ENCODE measurements at places on chromosomes 3 and 15.

- no peak for DNase-seq
Measured at GRCh38 chr3:143060906-143061305, 58.7 kb upstream of the CHST2 start.

DNA sequence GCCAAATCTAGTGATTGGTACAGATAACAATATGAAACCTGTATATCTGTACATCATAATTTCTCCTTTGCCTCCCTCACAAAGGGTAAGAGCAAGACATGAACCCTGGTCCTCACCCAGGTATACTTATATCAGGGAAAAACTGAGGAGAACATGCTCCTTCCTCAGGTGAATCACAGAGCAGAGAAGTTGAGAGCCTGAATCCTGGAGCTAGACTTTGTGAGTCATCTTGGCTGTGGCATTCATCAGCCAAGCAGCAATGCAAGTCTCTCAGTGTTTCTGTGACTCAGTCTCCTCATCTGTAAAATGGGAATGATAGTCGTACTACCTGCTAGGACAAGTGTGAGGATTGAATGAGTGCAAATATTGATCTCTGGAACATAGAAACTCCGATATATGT is 165.7 kb upstream of the ADAMTS9 start:
- DNase-seq, result no peak

DNA sequence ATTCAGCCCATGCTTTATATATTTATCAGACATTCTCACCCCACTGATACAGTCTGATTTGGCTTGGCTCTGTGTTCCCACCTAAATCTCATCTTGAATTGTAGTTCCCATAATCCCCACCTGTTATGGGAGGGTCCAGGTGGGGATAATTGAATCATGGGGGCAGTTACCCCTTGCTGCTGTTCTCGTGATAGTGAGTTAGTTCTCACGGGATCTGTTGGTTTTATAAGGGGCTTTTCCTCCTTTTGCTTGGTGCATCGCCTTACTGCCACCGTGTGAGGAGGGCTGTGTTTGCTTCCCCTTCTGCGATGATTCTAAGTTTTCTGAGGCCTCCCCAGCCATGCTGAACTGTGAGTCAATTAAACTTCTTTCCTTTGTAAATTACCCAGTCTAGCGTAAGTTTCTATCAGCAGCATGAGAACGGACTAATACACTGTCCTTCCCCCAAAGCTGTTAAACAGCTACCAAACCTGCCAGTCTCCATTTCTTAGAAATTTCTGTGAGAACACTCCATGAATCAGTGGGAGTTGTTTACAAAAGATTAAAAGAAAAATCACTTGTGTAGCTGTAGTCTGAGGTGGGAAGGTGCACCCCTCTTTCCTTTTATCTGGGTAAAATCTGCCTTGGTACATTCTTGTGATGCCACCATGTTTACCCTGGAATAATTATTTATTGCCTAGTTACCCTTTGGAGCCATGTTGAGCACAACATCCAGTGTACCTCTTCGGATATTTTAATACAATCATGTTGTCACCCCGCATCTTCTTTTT is 160.5 kb downstream of the THSD4 start:
- no peak for DNase-seq

- DNase-seq, result no peak
Measured at GRCh38 chr15:57758560-57758959, 52.0 kb downstream of the POLR2M start.

DNA sequence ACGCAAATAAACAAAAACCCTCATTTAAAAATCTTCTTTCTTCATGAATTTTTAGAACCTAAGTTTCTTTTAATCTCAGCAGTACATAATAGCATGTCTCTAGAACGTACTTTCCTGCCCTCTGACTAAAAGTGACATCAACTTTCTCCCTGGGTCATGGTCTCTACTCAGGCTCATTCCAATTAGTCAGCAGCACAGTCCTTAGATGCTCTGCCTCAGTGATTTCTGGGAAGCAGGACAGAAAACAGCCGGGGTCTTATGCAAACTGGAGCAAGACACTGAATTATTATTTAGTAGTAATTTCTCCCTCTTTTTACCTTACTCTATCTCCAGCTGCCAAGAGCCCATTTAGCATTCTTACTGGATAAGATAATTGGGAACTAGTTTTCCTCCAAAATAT is 365.2 kb downstream of the TUSC7 start:
- no peak for DNase-seq

DNA sequence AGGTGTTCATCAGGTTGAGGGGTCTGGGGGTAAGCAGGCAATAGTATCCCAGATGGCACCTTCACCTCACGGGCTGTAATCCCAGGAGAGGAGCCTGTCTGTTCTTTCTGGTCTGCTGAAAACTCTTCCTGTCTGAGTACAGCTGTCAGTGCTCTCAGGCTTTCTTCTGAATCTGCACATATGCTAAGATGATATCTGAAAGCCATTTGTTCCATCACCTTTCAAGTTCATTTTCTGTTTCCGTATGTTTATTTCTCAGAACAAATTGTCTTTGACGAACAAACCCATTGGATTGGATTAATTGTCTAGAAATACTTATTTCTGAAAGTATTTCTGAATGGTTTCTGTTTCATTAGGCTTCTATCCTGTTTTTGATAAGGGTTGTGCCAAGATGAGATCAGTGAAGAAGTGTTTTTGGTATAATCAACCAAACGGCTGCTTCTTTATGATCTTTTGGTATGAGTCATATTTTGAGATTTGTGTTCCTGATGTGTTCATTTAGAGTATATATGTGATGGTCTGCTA is 13.3 kb downstream of the ZNF592 start:
- peak; percentile 20 for DNase-seq

- no peak for DNase-seq
Measured at GRCh38 chr15:71078506-71079207, 36.6 kb upstream of the THSD4 start.

GRCh38 chr3:120443626-120444123 is 7.1 kb downstream of the FSTL1 start:
- DNase-seq, result no peak

DNA sequence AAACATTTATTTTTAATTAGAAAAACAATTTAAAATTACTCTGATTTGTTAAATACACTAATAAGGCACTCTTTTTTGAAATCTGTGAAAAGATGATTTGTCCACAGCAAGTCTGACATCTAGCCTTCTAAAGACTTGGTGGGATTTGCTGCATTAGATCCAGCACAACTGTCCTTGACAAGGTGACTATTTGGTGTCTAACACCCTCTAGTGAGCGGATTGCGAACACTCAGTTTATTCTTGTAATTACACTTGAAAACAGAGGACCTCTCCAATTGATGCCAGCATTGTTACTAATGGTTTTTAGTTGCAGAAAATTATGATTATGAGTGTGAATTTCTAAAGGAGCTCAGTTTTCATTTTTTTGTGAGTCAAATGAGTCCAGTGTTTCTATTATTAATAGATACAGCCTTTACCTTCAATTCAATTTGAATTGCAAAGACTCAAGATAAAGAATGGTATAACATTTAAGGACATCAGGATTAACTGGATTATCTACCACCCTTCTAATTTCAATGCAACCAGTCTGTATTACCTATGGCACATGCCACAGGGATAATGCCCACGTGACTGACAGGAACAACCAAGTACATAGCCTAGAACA is 29.7 kb upstream of the STRIT1 start:
- DNase-seq, result no peak

DNA sequence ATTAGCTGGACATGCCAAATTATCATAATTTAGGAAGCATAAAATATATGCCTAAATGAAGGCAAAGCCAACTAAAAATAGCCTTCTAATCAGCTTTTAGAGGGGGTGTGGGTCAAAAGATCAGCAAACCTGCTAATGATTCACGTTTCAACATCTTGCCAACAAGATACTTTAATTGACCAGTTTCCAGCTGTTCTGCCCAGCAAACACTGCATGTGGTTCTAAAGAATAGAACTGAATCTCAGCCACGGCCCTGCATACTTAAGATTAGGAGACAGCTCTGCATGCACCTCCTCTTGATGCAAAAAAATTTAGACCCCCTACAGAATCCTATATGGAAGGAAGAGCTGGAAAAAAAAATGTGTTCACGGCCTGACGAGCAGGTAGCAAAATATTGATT is 500.5 kb downstream of the TBL1XR1 start:
- no peak for DNase-seq

DNA sequence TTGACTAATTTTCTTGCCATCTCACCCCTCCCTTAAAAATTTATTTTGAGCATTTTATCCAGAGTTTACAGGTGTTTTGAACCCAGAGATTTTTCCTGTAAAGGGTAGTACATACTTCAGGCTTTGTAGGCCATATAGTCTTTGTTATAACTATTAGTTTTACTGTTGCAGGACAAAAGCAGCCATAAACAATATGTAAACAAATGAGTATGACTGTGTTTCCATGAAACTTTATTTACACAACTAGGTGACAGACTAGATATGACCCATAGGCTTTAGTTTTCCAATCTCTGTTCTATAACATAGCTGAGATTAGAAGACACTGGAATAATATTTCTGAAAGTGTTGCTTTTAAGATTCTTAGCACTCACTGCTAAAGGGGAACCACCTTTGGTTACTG is 587.9 kb downstream of the PDCD6IP start:
- DNase-seq, result no peak

DNA sequence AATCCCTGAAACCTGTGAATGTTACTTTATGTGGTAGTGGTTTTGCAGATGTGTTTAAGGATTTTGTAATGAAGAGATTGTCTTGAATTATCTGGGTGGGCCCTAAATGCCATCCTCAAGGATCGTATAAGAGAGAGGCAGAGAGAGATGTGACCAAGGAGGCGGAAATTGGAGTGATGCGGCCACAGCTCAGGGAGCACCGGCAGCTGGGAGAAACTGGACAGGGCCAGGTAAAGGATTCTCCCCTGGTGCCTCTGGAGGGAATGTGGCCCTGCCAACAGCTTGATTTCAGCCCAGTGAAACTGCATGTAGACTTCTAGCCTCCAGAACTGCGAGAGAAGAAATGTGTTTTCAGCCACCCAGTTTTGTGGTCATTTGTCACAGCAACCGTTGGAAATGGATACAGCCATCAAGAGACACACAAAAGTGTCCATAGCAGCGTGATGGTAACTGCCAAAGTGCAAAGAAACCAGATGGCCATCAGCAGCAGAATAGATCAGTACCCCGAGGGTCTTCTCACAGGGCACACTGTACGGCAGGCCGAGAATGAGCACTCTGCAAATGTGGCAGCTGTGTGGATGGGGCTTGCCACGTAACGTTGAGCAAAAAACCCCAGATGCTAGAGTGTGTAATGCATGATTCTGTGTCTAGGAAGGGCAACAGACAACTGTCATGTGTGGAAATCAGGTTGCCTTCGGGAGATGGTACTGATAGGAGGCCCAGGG is 12.2 kb downstream of the APBA2 start:
- no peak for DNase-seq

- peak; percentile 22 for DNase-seq
Measured at GRCh38 chr3:63937661-63938651, 25.8 kb upstream of the SCAANT1 start.

DNA sequence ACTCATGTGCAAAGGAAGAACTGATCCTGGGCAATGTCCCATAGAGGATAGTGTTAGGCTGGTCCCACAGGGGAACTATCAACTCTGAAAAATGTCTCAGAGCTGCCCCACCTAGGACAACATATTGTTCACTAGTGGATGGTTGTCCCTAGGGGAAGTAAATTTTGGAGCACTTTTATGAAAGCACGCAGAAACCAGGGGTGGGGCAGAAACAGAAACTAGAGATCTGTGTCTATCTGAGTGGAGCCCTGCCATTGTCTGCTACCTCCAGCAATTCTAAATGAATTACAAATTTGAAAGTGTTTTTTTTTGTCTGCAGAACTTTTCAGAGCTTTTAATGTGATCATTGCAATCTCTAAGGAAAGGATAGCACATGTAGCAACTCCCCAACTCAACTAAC is 357.1 kb upstream of the PROK2 start:
- DNase-seq, result no peak

- no peak for DNase-seq
Measured at GRCh38 chr15:55348281-55348778, 29.3 kb downstream of the PIGB start.

DNA sequence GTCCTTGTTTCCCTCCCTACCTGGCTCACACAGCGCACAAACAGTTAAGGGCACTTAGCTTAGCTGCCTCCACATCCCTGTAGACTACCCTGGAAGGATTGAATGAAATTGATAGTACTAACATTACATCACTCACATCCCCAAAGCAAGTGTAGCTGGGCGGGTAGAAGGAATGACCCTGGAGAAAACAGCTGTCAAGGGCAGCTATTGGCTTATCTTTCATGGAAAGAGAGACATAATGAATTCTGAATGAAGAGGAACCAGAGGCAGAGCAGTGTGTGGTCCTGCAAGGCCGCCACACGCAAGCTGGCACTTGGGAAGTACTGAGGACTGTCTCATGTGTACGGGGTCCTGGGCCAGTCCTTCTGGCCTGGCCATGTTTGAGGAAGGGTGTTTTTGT is 369.6 kb upstream of the RGMA start:
- no peak for DNase-seq

GRCh38 chr15:63481105-63481810 is 23.1 kb upstream of the USP3 start:
- peak; percentile 62 for DNase-seq

All from CD4-positive, alpha-beta T cell treated with Interleukin-15 for 4 hours (primary cell).